Left ventricle myocardium inferior (tissue), 1 donor: ENCODE measurements at places on chromosomes 11 and 22. TPM values are rescaled to one million over a fixed set of nuclear protein-coding genes. Genes with fewer than 3 reads are reported as not detected.

DNA sequence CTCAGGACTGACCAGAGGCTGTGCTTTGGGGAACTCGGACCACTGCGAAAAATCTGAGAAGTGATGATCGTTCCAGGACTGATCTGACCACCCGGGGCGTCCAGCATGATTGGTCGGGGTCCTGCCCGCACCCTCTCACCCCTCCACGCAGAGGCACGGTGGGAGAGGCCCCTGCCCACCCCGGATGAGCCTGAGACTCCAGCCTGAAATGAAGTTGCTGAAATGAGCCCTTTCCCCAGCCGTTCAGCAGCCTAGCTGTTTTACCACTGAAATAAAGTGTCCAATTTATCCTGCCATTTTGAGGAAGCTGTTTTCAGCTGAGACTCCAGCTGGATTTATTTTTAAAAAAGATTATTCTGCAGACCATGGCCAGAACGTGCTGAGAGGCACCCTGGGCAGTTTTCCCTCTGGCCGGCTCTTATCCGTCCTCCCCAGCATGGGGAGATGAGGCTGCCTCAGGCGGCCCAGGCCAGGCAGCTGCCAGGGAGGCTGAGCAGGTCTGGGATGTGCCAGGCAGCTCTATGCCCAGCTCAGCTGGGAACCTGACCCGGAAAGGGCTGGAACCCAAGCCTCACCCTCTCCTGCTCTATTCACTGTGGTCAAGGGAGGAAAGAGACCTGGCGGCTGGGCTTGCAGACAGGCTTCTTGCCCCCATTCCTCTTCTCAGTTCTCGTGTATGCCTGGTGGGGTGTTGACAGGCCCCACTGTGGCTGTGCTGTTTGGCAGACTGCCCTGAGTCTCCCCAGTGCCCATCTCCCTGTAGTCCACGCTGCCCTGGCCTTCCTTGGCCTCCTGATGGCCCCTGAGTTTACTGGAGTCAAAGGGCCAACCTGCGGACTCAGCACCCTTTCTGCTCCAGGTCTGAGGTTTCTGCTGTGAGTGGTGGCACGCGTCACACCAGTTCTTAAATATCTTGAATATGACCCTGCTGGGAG is 161.0 kb upstream of the B3GAT1 start:
- DNase-seq, result no peak

- DNase-seq, result no peak
These were observed 20.8 kb downstream of the BID start for GRCh38 chr22:17753401-17753989.

GRCh38 chr11:69495441-69496201 is 14.2 kb downstream of the LINC01488 start:
- DNase-seq, result peak; percentile 6

GRCh38 chr11:126336138-126336541 is 19.3 kb upstream of the ST3GAL4 start:
- DNase-seq, result no peak

- no peak for DNase-seq
These were observed 7.4 kb downstream of the SLC25A45 start for GRCh38 chr11:65375012-65375411.

- no peak for DNase-seq
These were observed 134.6 kb upstream of the TRPC6 start for GRCh38 chr11:101718402-101718801.

DNA sequence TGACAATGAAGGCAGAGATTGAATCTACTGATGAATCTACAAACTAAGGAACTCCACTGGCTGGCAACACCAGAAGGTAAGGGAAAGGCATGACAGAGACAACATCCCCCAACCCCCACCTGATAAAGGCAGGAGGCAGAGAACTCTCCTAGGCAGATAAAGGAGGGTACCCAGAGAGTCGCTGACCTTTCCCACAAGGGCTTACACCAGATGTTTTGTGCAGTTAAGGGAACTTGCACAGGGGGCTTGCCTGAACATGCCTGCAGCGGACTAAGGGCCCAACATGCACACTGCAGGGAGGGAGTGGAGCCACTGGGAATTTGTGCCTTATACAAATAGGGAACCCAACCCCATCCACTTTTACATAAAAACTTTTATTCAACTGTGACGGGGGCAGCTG is 1996.9 kb upstream of the RAG2 start:
- no peak for DNase-seq

DNA sequence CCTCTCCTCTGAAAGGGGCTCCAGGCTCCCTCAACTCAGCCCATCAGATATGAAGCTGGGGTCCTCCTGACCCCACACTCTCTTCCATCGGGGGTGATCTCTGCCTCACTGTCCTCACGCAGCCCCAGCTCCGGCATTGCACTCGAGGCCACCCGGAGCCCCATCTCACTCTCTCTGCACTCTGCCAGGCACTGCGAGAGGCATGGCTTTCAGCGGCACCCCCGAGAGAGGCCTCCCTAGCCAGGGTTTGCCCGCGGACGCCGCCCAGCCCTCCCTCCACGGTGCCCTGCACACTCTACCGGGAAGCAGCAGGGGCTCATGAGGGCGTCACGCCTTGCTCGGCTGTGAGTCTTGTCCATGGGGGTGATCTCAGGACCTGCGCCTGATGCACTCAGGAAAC is 436.2 kb downstream of the BRD1 start:
- DNase-seq, result no peak

DNA sequence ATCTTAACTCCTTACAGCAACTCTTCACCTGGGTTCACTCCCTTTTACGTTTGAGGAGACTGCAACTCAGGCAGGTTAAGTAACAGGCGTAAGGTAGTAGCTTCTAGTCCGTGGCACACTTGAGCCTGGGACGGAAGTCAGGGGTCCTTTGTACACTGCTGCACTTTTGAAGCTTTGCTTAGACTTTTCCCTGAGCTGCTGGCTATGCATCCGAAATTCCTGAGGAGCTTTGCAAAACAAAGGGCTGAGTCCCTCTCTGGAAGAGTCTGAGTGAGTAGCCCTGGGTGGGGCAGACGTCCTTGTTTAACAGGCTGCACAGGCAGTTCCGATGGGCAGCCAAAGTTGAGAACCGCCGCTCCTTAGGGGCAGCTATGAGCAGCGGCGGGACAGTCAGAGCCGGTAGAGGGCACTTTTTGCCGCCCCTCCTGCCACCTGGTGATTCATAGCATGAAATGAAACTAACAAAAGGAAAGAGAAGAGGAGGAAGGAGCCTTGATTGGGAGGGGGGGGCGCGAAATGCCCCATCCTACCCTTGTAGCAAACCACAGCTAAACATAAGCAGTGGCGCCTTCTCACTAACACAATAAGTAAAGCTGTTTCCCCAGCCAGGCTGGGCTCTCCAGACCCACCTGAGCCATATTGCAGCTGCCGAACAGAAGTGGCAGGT is 1.4 kb downstream of the TMEM109 start:
- DNase-seq, result peak; percentile 49

GRCh38 chr11:57604296-57605027 is 7.0 kb downstream of the SERPING1 start:
- no peak for DNase-seq

DNA sequence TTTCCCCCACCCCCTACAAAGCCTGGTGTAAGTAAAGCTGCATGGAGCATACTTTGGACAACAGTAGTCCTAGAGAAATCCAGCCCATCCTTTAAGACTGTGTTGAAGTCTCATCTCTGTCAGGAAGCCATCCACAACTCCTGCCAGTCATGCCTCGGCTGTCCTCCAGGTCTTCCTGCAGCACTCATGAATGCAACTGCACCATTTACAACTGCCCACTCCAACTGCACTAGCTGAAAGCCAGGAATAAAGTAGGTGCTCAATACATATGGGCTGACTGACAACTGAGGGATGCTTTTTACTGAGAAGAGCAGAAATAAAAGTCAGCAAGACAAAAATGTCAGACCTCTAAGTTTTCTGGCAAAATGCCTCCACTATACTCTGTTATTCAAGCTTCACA is 27.4 kb downstream of the IL18BP start:
- no peak for DNase-seq

GRCh38 chr22:31995046-31995445 is 48.0 kb upstream of the SLC5A1 start:
- DNase-seq, result no peak

- no peak for DNase-seq
These were observed 38.0 kb downstream of the MYH9 start for GRCh38 chr22:36349726-36350125.

DNA sequence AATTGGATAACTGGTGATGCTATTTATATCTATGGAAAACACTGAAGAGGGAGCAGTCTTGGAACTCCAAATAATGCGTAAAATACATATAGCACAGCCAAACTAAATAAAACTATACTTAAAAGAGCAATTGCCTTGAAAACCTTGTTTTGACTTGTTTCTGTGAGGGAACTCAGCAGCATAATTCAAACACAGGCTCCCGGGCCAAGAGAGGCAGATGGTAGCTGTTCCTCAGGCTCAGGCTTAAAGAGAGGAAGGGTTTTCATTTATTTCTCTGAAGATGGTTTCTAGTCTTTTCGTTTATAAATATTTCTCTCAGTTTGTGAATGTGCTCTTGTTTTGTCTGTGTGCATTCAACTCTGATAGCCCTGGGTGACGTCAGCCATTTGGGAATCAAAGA is 82.4 kb downstream of the FANCF start:
- DNase-seq, result no peak

DNA sequence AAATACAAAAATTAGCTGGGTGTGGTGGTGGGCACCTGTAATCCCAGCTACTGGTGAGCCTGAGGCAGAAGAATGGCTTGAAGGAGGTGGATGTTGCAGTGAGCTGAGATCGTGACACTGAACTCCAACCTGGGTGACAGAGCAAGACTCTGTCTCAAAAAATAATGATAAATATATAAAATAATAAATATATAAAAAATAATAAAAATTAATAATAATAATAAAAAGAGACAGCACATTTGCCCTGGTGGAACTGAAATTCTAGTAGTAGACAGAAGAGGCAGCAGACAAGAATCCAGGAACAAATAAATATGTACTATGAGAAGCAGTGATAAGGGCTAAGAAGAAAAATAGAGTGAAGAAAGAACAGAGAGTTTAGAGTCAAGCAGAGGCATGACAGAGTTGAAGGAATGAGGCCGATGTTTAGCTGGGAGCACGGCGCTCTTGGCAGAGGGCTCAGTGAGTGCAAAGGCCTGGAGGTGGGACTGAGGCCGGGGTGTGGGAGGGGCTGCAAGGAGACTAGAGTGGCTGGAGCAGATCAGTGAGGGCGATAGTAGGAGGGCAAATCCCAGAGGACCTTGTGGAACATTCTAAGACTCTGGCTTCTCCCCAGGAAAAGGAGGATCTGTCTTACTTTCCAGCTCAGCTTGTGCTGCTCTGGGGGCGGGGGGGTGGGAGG is 410.3 kb downstream of the MN1 start:
- peak; percentile 63 for DNase-seq

DNA sequence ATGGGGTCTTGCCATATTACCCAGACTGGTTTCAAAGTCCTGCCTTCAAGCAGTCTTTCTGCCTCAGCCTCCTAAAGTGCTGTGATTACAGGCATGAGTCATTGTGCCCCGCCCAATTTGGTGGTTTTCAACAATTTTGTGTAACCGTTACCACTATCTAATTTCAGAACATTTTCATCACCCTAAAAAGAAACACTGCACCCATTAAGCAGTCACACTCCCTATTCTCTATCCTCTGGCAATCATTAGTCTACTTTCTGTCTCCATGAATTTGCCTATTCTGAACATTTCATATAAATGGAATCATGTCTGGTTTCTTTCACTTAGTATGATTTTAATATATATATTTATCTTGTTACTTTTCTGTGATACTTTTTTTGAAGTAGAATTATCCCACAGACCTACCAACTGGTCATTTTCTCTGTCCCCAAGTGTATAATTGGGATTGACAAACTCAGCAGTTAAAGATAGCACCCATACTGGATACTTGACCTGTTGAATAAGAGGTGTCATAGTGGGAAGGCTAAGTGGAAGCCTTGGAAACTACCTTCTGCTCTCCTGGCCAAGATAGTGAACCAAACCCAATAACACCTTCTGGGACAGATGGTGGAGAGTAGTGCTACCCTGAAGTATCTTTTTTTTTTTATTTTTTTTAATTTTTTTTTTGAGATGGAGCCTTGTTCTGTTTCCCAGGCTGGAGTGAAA is 64.8 kb downstream of the STIM1 start:
- DNase-seq, result no peak

DNA sequence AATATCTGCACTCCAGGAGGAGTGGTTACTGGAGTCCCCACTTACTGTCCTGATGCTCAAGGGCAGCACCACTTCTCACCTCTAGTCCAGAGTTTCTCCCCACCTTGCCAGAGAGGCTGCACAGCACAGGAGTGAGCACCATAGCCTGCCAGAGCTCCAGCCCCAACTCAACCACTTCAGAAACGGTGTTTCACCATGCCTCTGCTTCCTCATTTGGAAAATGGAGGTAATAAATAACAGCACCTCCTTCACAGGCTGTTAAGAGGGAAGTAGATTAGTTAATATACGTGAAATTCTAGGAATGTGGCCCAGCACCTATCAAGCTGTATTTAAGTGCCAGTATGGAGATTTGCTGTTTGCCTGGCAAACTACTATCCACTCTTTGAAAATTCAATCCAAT is 63.0 kb downstream of the GALNT18 start:
- DNase-seq, result no peak

GRCh38 chr11:121557348-121557747 is 104.6 kb upstream of the SORL1-AS1 start:
- no peak for DNase-seq

- no peak for DNase-seq
These were observed 12.9 kb downstream of the STARD10 start for GRCh38 chr11:72781063-72781312.

DNA sequence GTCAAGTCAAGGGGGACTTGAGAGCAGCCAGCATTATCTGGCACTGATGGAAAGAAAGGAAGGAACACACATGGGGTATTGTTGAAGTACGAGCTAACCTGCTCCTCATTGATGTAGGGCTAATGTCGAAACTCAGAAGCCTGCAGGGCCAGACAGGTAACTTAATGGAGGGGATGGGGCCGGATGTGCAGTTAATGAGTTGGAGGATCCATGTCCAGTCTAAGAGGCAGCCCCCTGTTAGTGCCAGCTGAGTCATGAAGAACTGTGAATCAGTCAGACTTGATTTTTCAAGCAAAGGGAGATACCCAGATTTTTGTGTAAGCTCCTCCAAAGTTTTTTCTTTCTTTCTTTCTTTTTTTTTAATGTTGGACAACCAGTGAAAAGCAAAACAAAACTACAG is 65.6 kb downstream of the CECR2 start:
- DNase-seq, result no peak

GRCh38 chr22:25953276-25953675 is 211.3 kb downstream of the MYO18B start:
- no peak for DNase-seq

GRCh38 chr22:26735019-26735409 is 77.6 kb downstream of the MIAT start:
- DNase-seq, result peak; percentile 22

IGLL1 gene
- not detected for total RNA-seq

MOV10L1 gene
- 0.49 TPM for total RNA-seq

HSD17B12 gene
- total RNA-seq, result 83.6 TPM

ANO9 gene
- 0.11 TPM for total RNA-seq

ART1 gene
- 0.58 TPM for total RNA-seq

THOC5 gene
- 39.3 TPM for total RNA-seq

MUC2 gene
- 0.03 TPM for total RNA-seq

C11orf52 gene
- total RNA-seq, result 1.2 TPM

DDIAS gene
- total RNA-seq, result 0.58 TPM

C11orf68 gene
- 37.3 TPM for total RNA-seq

SPATA19 gene
- not detected for total RNA-seq

HARBI1 gene
- total RNA-seq, result 4.8 TPM

OR10G8 gene
- not detected for total RNA-seq

RNF214 gene
- total RNA-seq, result 21.1 TPM

MMP11 gene
- total RNA-seq, result 16.9 TPM

TNNI2 gene
- not detected for total RNA-seq
